Dermis microvascular lymphatic vessel endothelial cell (primary cell): ENCODE measurements at places on chromosomes 13 and 19. TPM values are rescaled to one million over a fixed set of nuclear protein-coding genes. Genes with fewer than 3 reads are reported as not detected.

DNA sequence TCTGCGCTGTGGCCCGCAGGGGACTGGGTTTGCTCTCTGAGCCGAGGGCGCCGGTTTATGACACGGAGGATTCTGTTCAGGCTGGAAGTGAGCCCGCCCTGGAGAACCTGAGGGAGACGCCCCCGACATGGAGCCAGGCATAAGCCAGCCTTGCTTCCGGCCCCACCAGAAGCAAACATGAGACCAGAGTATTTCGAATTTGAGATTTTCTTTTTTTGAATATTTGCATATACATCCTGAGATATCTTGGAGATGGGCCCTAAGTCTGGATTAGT lies 72.9 kb downstream of the KDM4B start:
- DNase-seq, result no peak

The FGF9 gene
- not detected in 2 replicates for total RNA-seq

GRCh38 chr13:101612735-101613134 lies 160.3 kb downstream of the ITGBL1 start:
- DNase-seq, result no peak

The LRRC63 gene
- under 0.01 TPM in 1 of 2 replicates, not detected in the other for total RNA-seq

The PRODH2 gene
- not detected in 2 replicates for total RNA-seq

The ZNF878 gene
- total RNA-seq, result 0.13 and 0.26 TPM in 2 replicates

The HIF3A gene
- 11.9 and 14.8 TPM in 2 replicates for total RNA-seq

The PSG7 gene
- under 0.01 TPM in 1 of 2 replicates, not detected in the other for total RNA-seq

DNA sequence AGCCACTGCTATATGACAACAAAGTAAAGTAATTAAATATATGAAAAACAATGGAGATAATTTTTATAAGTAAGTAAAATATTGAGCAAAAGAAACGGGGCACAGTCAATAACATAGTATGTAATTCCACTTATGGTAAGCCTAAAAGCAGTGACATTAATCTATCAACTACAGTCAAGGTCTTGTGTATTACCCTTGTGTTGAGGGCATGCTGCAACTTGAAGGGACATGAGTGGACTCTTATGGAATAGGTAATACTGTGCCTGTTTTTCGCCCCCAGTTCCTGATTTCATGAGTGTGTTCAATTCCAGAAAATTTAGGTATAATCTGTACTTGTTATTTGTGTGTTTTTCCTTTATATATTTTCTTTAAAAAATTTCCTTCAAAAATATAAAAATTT lies 201.3 kb upstream of the SLITRK6 start:
- DNase-seq, result no peak

The FCAR gene
- total RNA-seq, result not detected in 2 replicates

DNA sequence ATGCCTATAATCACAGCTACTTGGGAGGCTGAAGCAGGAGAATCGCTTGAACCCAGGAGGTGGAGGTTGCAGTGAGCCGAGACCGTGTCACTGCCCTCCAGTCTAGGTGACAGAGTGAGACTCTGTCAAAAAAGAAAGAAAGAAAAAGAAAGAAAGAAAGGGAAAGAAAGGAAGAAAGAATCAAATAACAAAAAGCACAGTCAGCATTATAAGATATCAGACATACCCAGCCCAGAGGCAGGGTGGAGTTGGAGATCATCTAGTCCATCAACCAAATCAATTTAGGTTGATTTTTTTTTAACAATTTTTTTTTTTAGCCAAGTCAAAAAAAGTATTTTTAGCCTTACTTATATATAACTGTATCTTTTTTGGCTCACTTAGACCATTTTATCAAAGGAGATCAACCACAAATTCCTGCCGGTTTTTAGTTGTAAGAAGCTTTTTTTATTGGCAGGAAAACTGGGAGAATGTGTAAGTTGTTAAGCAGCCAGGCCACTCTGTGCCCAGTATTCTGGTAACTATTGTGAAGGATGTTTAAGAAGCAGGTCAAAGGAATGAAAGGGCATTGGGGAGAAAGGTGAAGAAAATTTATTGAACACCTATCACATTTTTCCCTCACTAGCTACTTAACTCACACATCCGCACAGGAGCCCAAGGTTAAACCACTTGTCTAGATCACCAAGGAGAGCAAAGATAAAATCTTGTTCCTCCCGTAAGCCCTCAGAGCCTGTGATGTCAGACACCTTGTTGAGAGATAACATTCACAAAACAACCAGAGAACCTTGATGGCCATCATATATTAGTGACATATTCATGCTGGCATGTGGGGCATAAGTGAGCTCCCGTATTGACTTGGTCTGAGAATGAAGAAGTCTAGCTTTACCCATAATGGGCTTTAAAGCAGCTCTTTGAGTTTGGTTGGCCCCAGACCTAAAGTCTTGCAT lies 91.8 kb downstream of the COL4A2 start:
- DNase-seq, result no peak

DNA sequence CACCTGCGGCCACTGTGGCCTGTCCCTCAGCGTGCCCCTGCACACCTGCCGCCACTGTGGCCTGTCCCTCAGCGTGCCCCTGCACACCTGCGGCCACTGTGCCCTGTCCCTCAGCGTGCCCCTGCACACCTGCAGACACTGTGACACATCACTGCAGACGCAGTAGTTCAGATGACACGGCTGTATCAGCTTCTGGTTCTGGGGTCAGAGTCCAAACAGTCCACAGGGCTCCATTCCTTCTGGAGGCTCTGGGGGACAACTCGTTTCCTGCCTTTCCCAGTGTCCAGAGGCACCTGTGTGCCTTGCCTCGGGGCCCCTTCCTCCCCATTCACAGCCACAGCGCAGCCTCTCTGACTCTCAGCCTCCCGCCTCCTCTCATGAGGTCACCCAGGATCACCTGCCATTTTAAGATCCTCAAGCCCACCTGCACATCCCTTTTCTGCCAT lies 5.5 kb downstream of the SF3A2 start:
- no peak for DNase-seq

The PRRG2 gene
- total RNA-seq, result 2.4 and 7.1 TPM in 2 replicates

- DNase-seq, result no peak
These were observed 136.7 kb downstream of the SOX1 start for GRCh38 chr13:112203614-112204013.

The DCLK1 gene
- total RNA-seq, result 10.5 and 43.6 TPM in 2 replicates

DNA sequence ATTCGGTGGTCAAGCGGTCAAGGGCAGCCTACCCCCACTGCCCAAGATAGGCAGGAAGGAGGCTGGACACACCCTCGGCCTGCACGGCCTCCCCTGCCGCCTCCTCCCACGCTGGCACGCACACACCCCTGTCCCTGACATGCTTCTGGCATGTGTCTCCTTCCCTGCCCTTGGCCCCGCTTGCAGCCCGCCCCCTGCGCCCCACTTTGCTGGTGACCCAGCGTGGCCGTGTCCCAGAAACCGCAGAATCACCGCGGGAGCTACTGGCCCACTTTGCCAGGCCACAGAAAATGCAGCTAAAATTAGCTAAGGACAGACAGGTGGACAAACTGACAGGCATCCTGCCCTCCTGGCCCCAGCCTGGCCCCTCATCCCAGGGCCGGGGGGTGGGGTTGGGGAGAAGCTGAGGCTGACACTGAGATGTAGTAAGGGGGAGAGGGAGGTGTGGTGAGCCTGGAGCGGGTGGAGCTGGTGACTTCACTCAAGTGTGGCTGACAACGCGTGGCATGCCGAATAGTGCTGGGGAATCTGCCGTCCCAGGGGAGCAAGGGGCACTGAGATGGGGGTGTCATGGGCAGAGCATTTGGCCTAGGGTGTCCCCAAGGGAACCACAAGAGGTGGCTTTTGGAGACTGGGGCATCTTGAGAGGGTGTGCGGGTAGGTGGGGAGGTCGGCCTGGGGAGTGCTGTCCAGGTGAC lies 2.4 kb downstream of the SHANK1 start:
- no peak for DNase-seq

The ADM5 gene
- 0.26 and 0.38 TPM in 2 replicates for total RNA-seq

- DNase-seq, result no peak
These were observed 141.8 kb downstream of the GPC5 start for GRCh38 chr13:91540158-91540736.

DNA sequence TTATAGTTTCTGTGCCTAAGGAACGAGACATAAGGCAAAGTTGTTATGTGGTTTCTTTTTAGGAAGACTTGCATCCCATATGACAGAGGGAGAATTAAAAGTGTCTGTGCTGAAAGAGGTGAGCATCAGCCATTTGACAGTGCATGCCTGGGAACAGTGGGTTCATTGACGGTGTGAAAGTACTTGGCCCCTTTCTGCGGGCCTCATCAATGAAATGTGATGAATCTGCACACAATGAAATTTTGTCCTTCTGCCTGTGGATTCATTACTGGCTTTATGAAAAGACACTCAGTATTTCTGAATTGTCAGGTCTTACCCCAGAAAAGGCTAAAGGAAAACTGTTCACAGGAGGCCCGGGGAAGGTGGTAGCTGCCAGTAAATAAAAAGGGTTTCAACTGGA lies 295.8 kb downstream of the FOXO1 start:
- no peak for DNase-seq

DNA sequence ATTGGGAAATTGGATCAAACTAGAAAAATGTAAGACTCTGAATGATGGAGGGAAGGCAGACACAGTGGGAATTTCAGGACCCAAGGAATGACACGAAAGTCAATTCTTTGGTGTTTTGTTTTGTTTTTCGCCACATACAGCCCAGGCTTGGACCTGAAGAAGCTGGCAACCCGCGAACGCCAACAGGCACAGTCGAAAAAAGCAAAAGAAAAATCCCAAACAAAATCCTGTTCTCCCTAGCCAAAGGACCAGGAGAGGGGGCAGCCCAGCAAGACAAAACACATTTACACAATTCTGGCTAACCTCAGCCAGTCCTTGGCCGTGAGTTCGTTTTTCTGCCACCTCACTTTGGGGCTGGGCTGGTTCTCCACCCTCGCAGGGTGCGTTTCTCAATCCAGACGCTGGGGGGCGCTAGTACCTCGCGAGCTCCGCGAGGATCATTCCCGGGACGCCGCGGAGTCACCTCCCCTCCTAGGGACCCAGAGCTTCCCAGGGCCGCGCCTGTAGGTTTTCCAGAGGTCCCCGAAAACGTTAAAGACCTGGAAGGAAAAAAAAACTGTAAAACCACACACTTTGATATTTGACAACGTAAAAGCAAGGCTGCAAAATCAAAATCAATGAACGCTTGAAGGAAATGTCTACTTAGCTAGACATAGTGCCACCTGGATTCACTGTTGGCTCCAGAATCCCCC lies 34.9 kb upstream of the TPM4 start:
- DNase-seq, result no peak

GRCh38 chr19:51644636-51645271 lies 1.9 kb downstream of the SIGLEC14 start:
- no peak for DNase-seq

The ZNF528 gene
- total RNA-seq, result 7.3 and 9.1 TPM in 2 replicates

DNA sequence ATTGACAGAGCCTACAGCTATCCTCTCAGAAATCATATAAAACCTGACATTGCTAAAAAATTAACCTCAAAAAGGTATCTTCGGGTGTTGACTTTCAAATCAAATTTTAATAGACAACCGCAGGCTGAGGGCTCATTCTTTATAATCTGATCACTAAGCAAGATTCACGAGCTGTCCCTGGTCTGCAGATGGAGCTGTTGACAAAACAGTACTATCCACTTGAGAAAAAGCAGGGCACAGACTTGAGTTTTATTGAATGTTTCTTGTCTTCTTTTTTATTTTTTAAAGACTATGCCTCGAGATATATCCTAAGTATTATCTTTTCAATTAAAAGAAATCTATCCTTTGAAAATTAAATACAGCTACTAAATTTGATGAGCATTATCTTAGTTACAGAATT lies 540.5 kb downstream of the PCDH9 start:
- peak; percentile 16 for DNase-seq

DNA sequence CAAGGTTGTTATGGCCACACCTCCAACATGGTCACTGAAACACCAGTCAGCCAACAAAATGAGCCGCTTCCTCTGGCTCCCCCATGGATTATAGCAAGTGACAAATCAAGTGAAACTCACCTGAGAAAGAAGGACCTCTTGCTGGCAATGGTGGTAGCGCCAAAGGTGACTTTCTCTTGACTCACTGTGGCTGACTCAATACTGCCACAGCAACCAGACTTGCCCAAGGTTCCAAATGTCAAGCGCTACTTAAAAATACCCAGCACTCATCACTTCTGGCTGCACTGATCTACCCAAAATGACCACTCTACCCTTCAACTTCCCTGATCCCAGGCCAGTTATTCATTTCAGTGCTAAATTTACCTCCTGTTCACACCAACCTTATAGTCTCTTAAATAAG lies 495.5 kb downstream of the FOXO1 start:
- no peak for DNase-seq

GRCh38 chr13:105602956-105603670 lies 932.3 kb downstream of the EFNB2 start:
- no peak for DNase-seq

GRCh38 chr13:53781941-53782340 lies 753.3 kb downstream of the OLFM4 start:
- no peak for DNase-seq

DNA sequence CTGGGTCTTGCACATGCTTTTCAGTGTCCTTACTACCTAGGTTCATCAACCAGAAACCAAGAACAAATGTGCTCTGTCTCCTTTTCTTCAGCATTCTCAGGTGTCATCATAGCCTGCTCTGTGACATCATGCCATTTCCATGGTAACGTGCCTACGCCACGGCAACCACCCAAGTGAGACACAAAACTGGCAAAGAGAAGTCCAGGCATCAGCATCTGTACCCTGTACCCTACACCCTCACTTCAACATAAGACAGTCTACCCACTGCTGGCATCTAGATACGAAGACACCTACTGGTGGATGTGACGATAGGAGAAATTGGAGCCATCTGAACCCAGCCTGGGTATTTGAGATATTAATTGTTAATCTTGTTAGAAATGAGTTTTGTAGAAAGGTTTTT lies 13.3 kb downstream of the ZC3H4 start:
- no peak for DNase-seq

DNA sequence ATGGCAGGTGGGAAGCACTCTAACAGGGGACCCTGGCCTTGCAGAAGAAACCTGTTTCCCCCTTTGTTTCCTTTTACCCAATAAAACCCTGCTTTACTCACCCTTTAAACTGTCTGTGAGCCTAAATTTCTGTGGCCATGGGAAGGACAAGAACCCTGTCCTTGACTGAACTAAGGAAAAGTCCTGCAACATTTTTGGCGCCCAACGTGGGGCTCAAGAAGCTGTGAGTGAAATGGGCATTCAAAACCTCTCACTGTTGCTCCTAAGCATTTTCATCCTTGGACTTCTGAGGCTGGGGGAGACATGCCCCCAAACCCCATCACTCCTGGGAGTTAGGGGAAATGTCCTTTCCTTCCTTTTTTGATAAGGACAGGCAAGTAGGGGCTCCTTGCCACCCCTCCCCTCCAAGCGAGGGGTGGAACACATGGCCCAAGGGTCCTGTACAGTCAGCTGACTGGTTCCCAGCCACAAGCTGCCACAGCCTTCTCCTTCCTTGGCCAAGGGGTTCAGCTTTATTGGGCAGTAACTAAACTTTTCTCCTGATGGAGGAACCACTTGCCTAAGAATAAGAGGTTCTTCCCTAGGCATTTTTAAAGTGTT lies 381.6 kb downstream of the KLF5 start:
- DNase-seq, result peak; percentile 4

DNA sequence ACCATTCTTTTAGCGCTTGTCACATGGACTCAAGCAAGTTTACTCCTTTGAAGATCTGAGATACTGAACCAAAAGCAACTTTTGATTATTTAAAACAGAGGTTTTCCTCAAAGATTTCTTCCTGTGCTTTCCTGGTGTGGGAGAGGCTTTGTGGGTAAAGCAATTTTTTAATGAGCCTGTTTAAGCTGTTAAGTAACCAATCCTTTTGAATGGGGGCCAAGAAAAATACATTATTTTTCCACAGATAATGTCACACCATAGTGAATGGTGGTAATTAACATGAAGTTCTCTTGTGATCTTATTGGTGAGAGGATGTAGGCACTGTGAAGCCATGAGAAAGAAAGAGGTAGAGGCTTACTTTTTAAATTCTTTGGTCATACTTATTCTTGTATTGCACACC lies 55.8 kb upstream of the OBI1 start:
- no peak for DNase-seq

GRCh38 chr19:10669246-10669645 lies 15.1 kb downstream of the ILF3 start:
- no peak for DNase-seq

The DOCK6 gene
- total RNA-seq, result 56.1 and 92.4 TPM in 2 replicates
